Activated T-cell treated with anti-CD3 and anti-CD28 coated beads, Interleukin-2, amount 50 U/mL, for 24 hours (primary cell): ENCODE measurements at places on chromosomes 4 and X.

- DNase-seq: no peak
Measured at GRCh38 chr4:24770667-24771066, 24.7 kb upstream of the SOD3 start.

DNA sequence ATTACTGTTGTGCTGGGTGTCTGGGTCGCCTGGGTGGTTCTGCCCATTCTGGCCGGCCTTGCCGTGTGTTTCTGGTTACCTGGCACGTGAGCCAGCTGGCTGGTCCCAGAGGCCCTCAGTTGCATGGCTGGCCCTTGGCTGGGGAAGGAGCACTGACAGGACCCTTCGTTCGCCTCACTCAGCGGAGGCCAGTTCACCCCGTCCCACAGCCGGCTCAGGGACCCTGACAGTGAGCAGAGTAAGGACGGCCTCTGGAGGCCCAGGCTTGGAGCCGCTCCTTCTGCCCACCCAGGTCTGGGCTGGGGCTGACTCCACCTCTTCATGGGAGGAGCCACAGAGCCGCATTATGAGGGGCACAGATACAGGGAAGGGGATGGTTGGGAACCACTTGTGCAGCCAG is 20.3 kb upstream of the HGFAC start:
- DNase-seq: no peak

DNA sequence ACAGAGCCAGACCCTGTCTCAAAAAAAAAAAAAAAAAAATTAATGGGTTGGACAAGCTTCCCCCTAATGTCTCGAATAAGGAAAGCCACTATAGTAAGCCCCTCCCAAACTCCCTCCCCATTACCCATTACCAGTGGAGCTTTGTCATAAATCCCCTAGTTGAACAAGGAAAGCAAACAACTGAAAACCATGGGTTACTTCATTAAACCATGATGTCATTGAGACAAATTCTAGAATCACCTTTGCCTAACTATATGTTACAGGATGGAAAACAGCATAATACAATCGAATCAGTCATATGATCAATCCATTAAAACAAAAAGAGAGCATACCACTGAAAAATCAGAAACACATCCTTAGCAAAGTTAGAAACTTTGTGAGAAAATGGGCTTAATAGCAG is 8.2 kb downstream of the ARAP2 start:
- no peak for DNase-seq

GRCh38 chr4:177681902-177682301 is 239.7 kb upstream of the AGA start:
- no peak for DNase-seq

DNA sequence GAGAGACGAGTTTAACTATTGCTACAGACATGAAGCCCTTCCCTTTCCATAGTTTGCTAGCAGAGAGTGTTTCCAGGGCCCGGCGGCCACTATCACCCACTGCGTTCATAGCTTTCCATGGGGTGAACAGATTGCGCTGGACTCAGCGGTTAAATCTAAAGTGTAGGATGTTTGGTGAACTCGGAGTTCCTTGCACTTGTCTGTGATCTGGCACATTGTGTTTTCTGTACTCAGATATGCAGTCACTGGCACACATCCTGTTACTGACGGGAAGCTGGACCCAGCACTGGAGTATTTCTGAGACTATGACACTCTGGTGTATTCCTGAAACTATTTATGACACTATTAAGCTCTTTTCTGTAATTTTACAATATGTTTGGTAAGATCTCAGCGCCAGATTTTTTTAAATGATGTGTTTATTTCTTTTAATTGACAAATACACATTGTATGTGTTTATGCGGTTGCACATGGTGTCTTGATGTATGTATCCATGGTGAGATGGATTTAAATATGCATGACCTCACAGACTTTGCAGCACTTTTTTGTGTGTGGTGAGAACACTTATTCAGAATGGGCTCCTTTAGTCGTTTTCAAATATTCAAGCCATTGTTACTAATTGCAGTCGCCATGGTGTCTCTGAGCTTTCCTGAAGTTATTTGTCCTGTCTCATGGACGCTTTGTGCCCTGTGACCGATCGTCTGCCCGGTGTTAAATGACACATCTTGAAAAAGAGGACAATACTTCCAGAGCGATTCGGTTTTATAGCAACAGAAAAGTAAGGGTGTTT is 14.1 kb downstream of the CD99 start:
- no peak for DNase-seq

DNA sequence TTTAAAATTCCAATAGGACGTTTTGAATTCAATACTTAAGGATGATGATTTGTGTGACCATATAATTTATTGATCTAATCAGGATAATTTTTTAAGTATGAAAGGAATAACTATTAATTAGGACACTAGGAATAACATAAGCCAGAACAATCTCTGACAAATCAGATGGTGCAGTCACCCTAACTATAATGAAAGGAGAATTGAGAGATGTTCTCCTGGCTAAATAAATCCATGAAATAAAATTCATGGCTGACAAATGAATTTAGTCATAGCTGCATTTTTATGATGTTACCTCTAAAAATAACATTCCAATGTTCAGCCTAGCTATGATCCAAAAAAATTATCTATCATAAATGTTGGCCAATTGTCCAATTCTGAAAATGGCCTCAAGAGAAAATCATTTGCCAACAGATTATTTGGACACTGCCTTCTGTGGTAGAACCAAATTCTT is 190.6 kb upstream of the NEIL3 start:
- DNase-seq: no peak

DNA sequence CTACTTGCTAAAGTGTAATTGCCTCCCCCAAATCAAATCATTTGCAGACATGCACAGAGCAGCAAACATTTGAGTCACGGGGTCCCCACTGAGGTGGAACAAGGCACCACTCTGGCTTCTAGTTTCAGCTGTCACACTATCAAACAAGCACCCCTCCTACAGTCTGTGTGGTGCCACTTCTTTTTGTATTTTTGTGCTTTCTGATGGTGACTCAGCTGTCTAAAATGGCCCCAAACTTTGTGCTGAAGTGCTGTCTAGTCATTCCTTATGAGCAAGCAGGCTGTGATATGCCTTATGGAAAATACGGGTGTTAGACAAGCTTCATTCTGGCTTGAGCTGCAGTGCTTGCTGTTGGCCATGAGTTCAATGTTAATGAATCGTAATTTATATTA is 15.4 kb downstream of the IGFBP7 start:
- DNase-seq: no peak

DNA sequence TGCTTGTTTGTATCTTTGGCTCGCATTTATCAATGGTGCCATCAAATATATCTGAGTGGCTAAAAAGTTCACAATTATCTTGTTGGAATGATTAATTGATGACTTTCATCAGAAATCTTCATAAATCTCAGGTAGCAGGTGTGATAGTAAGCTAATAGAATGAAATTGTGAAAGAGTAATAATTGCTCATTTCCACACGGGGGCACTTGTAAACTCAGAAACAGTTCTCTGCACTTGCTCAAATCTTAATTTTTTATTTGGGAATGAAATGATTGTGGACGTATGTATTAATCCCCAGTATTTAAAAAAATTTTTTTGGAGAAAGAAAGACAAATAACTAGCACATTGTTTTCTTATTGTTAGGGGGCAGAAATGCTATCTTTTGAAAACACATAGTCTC is 132.8 kb downstream of the DTHD1 start:
- DNase-seq: no peak

DNA sequence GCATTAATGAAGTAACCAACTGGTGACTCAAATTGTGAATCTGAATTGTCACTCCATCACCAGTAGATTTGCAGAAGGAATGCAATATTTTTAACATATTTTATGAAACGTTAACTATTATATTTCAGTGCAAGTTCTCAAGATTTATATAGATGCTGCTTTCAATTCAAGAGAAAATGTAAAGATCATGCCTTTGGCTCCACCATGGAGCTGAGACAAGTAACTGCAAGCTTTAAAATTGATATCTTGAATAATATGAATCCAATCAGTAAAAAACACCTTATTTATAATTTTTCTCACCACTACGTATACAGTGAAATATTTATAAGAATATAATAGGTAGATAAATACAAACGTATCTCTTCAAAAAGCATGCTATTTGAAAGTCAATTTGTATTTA is 27.8 kb upstream of the GALNTL6 start:
- no peak for DNase-seq

DNA sequence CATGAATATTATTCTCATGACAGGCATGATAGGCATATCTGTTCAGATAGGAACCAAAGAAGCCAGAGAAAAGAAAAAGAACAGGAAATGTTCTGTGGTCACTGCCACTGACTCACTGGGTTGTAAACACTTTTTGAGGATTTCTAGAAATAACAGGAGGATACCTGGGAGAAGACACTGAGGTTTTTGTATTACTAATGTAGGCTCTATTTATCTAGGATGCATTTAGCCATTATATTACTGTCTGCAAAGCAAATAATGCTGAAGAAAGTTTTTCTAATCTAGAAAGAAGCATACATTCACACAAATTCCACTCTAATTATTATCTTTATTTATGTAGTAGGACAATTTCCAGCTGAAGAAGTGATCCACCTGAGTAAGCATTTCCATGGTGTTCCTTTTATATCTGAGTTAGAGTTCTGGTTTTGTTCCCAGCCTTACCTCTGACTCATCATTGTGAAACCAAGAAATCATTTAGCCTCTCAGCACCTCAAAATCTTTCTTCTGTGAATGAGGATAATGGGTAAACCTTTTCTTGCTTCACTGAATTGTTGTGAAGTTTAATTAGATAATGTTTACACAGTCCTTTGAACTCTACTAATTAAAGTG is 40.2 kb upstream of the EPGN start:
- DNase-seq: no peak

DNA sequence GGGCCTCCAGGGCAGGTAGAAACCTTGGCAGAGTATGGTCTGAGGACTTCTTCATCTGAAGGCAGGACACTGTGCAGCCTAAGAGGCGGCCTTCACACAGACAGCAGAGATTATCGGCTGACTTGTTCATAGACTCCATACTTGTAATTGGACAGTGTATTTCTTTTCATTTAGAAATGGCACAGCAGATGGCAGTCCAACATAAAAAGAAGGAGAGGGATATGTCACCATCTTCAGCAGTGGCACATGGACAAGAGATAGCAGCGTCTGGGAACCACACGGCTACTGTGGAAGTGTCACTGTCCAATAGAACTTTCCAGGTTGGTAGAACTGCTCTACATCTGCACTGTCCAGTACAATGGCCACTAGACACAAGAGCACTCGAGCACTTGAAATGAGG is 21.7 kb upstream of the GEMIN8 start:
- DNase-seq: no peak

- no peak for DNase-seq
Measured at GRCh38 chr4:21046141-21046540, 345.9 kb downstream of the PACRGL start.
